ENCODE measurements at places on chromosomes 13 and 19.

GRCh38 chr13:70311191-70311590 lies 202.9 kb upstream of the KLHL1 start:
- no peak for DNase-seq

- DNase-seq = no peak
These were observed 25.0 kb upstream of the C1QTNF9B start for GRCh38 chr13:23922005-23922932.

DNA sequence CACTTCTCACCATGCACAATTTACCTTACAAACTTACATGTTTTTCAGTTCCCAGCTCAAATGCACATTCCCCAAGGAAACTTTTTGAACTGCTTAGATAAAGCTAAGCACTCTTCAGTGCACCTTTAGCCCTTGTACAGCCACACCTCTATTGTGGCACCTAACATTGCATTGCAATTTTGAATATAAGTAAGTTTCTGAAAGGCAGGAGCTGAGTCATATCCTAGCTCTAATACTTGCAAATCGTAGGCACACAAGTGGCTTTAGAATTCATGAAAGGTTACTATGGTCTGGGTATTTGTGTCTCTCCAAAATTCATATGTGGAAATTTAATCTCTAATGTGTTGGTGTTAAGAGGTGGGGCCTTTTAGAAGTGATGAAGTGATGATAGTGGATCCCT lies 4.9 kb upstream of the ESD start:
- DNase-seq = no peak

DNA sequence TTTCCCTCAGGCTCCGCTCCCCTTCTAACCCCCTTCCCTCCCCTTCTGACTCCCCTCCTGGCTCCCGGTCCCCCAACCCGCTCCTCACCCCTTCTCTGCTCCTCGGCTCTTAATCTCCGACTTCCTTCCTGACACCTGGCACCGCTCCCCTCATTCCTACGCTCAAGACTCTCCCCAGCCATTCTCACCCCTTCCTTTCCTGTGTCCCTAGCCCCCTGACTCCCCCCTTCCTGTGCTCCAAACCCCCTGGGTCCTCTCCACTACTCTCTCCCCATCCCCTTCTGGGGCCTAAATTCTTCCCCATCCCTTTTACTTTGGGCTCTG lies 658 bp downstream of the CLPP start:
- DNase-seq = no peak

- DNase-seq = no peak
These were observed 283.1 kb upstream of the TMTC4 start for GRCh38 chr13:100957741-100958140.

- no peak for DNase-seq
These were observed 43.5 kb upstream of the SERTM1 start for GRCh38 chr13:36630181-36630803.

- DNase-seq = no peak
These were observed 7.7 kb upstream of the GPR18 start for GRCh38 chr13:99265821-99266426.

GRCh38 chr19:35722461-35722860 lies 4.7 kb downstream of the KMT2B start:
- no peak for DNase-seq

DNA sequence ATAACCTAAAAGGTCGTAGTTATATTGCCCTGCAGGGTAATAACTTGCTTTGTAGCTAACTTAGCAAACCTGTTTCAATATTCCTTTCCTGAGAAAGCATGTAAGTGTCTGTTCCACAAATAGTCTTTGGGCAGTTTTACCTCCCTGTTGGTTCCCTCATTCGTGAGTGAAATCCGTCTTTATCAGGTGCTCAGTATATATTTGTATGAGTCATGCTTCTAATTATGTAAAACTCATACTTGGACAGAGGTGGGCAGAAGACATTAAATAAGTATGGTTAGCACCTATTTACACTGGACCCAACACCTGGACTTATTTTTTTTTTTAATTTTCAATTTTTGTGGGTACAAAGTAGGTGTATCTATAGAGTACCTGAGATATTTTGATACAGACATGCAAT lies 44.9 kb upstream of the MEDAG start:
- DNase-seq = no peak

- DNase-seq = no peak
These were observed 1.6 kb downstream of the LATS2 start for GRCh38 chr13:21059641-21060337.

DNA sequence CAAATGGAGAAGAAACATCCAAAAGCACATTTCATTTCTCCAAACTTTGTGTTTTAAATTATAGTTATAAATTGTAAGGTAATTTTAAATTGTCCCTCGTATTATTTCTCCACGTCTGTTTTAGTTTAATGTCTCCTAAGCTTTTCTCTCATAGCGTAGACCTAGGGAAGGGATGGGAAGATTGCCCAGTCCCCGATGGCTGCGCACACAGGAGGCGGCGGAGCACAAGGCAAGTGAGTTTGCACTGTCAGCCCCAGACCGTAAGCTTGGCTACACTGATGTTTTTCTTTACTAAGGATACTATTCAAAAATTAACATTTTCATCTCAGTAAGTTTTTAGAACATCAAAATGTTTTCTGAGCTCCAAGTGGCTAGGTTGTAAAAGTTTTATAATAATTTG lies 72.3 kb downstream of the GPR12 start:
- no peak for DNase-seq

GRCh38 chr19:10093295-10094186 lies 7.4 kb downstream of the SHFL start:
- DNase-seq = no peak

- DNase-seq = no peak
These were observed 146.0 kb upstream of the GPC6 start for GRCh38 chr13:93080587-93080986.
